AG04450 (cell line): ENCODE measurements at places on chromosomes 12 and 14.
A peak's percentile ranks its signal among the peaks of the same experiment; 100 is the strongest.

DNA sequence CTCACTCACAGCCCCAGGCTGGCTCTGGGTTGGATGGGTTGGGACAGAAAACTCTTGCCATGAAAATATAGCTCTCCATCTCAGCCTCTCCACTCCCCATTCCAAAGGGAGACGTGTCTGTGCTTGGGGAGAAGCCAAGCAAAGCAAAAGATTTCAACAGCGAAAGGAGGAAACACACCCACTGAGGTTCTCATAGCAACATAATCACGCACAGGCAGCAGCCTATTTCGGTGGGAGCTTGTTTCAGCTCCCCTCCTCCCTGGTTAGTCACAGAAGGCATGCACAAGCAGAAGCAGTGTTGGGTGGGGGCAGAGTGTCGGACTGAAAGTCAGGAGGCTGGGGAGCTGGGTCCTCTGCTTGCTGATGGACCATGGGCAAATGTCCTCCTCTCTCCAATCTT is 1.9 kb upstream of the PRMT8 start:
- no peak for DNase-seq

GRCh38 chr12:120095736-120096135 is 20.8 kb downstream of the RAB35 start:
- no peak for DNase-seq

- no peak for DNase-seq
Measured at GRCh38 chr14:69755784-69756183, 11.2 kb upstream of the SRSF5 start.

GRCh38 chr12:102769323-102769916 is 147.6 kb downstream of the PAH start:
- DNase-seq = peak; percentile 10

DNA sequence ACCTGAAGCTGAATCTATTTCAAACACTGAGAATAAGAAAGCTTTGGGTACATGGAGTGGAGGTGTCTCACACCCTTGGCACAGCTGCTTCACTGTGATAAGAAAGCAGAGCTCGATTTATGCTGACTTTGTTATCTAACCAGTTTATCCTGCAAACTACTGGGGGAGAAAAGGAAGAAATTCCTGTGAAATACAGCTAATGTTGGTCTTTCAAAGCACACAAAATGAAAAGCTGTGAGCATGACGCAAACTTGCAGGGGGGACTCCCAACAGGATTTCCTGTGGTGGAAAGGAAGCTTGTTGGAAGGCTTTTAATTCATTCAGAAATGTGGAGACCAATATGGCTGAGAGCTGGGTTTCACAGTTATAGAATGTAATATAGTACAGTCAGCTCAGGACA is 53.4 kb downstream of the SRGAP1 start:
- DNase-seq = no peak

DNA sequence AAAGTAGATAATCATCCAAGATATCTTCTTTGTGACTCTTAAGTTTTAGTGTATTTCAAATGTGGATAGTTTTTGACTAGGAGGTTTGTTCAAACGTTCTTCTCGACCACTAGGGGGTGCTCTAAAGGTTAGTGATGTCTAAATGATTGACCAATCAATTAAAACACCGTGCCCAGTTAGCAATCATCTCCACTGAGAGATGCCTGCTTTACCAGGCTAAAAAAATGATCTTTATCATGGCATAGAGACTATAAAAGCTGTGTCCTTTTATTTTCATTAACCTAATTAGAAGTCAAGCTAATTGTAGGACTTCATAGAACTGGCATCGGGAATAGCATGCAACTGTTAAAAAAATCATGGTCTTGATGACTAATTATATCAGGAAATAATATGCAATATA is 153.9 kb downstream of the PRKCH start:
- DNase-seq = peak; percentile 43

DNA sequence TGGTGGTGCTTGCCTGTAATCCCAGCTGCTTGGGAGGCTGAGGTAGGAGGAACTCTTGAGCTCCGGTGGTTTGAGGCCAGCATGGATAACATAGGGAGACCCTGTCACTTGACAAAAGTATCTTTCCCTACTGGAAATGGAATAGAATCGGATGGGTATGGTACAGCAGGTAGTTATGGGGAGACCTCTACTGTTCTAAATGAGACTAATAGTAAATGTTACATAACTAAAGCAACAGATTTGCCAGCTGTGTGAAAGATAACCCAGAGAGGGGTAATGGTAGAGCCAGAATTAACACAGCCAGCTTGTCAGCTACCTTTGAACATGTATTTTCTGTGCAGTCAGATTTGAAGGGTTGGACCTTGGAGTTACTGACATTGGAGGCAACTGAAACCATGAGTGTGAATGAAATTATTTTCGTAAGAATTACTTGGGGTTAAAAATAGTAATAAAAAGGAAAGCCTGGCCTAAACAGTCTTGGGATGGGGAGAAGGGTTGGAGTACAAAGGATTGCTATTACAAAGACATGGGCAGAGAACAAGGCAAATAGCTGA is 21.7 kb upstream of the NUP107 start:
- DNase-seq = no peak

DNA sequence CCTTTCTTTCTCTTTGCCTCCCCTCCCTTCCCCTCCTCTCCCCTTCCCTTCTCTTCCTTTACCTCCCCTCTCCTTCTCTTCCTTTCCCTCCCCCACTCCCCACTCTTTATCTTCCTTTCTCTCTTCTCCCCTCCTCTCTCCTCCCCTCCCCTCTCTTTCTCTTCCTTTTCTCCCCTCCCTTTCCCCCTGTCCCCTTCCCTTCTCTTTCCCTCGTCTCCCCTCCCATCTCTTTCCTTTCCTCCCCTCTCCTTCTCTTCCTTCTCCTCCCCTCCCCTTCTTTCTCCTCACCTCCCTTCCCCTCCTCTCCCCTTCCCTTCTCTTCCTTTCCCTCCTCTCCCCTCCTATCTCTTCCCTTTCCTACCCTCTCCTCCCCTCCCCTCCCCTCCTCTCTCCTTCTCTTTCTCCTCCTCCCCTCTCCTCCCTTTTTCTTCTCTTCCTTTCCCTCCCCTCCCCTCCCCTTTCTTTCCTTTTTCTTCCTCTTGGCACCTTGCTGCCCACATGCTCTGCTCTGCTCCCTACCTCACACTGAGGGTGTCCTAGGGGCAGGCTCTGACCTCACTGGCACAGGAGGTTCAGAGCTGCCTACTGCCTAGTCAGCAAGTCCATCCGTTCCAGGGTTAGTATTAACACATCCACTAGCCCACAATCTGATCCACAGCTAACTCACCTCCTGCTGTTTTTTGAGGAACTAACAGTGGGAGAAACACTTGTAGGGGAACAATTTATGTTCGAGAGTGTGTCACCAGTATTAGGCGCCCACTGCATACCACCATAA is 101.0 kb downstream of the NUAK1 start:
- no peak for DNase-seq
